ENCODE measurements at places on chromosomes 7 and 10. TPM values are rescaled to one million over a fixed set of nuclear protein-coding genes. Genes with fewer than 3 reads are reported as not detected.

- no peaks in the 10 kb centered on the region for H3K27me3 ChIP-seq
- H3K4me3 ChIP-seq, result no peak overlapping the region
- peaks cover 7% of the 10 kb centered on the region for H3K4me1 ChIP-seq
- no peaks in the 10 kb centered on the region for H3K36me3 ChIP-seq
Measured at GRCh38 chr7:105636982-105637381, 55.7 kb upstream of the EFCAB10 start.

DNA sequence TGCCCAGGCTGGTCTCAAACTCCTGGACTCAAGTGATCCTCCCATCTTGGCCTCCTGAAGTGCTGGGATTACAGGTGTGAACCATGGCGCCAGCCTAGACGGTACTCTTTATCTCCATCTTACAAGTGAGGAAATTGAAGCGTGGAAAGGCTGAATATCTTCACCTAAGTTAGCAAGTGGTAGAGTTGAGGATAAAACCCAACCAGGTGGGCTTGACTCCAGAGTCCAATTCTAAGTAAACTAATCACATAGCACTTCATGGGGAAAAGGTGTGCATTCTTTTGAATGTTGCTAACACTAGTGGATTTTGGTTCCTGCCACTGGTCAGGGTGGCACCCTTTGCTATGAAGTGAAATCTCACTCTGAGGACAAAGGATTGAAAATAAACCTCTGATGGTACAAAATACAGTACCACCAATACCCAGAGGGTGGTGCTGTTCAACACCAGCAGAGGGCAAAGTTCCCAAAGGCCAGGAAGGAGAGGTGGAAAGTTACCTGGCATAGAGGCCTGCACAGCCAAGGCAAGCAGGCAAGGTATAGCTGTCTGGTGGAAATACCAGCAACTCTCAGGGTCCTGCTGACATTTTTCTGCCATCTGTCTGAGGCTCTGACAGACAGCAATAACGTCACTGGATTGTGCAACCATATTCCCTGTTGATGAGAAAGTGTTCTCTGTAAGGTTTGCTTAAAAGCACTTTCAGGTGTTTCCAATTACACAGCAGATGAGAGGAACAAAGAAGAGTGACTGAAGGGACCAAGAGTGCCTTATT, 17.6 kb downstream of the ZDHHC16 start:
- DNase-seq, result peak; percentile 39
- no peaks in the 10 kb centered on the region for H3K4me1 ChIP-seq
- no peaks in the 10 kb centered on the region for H3K27me3 ChIP-seq
- H3K27ac ChIP-seq, result no peak overlapping the region

DNA sequence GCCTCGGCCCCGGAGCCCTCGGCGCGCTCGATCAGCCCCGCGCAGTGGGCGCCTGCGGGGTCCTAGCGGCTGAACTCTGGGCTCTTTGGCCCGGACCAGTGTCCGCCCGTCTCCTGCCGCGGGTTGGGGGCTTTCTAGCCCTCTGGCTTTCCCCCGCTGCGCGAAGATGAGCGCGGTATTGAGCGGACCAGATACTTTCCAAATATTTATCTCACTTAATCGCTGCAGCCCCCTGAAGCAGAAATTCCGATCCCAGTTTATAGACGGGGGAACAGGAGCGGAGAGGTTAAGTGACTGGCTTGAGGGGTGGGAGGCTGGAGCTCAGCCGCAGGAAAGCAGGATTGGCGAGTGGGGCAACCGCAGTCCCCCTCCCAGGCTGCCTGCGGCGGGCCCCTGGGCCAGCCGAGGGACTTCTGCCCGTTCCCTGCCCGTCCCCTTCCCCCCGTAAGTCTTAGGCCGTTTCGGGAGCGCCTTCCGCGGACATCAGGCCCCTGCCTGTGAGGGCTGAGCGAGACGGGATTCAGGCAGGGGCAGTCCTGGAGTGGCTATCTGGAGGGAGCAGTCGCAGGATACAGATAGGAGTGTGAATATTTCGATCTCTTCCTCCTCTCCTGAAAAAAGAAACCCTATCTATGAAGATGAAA, 565 bp downstream of the STRIP2 start:
- H3K27me3 ChIP-seq, result peaks cover 32% of the 10 kb centered on the region
- no peaks in the 10 kb centered on the region for H3K36me3 ChIP-seq
- H3K27ac ChIP-seq, result peak overlapping the region; percentile 47

DNA sequence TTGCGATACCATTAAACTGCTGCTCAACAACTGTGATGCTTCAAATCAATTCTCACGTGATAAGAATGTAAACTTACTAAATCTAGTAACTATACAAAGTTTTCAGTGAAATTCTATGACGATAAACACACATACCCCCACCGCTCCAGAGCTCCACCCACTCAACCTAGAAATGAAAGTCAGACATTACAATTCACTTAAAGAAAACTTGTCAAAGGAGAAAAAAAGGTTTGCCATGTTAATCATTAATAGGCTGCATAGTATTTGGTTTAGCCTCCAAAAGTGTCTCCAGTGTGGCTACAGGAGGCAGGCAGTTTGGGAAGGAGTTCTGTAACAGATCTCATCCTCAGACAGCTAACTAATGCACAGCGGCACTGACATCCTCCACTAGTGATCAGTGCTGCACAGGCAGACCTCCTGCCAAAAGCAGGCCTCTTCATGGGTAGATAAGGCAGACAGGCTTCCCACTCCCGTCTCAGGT, 3.1 kb downstream of the HERPUD2 start:
- H3K4me1 ChIP-seq, result peaks cover 66% of the 10 kb centered on the region
- no peaks in the 10 kb centered on the region for H3K27me3 ChIP-seq
- peak overlapping the region; percentile 2 for H3K4me3 ChIP-seq
- peak overlapping the region; percentile 34 for H3K27ac ChIP-seq
- no peaks in the 10 kb centered on the region for H3K36me3 ChIP-seq

Gene ZKSCAN5
- 8.7 TPM for total RNA-seq

DNA sequence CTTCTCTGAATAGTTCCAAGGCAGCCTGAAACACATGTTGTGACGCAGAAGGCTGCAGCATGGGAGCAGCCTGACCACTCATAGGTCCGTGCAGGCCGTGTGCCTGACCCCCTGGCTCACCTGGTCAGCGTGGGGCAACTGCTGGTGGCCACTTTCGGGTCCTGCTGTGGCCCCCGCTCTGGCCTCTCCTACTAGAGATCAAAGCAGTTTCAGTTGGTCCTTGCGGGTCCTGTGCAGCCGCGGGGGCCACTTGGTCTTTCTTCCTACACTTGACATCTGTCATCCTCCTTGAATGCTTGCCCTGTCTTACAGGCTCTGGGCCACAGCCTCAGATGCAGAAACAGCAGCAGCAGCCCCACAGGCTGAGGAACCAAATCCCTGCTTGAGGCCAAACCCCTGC, 320.8 kb upstream of the ZNF32 start:
- H3K27me3 ChIP-seq, result no peaks in the 10 kb centered on the region
- no peak for DNase-seq
- H3K36me3 ChIP-seq, result no peaks in the 10 kb centered on the region
- peaks cover 4% of the 10 kb centered on the region for H3K4me1 ChIP-seq
